Inflammatory macrophage (primary cell): ENCODE measurements at places on chromosomes 12 and 14.
A peak's percentile ranks its signal among the peaks of the same experiment; 100 is the strongest.

DNA sequence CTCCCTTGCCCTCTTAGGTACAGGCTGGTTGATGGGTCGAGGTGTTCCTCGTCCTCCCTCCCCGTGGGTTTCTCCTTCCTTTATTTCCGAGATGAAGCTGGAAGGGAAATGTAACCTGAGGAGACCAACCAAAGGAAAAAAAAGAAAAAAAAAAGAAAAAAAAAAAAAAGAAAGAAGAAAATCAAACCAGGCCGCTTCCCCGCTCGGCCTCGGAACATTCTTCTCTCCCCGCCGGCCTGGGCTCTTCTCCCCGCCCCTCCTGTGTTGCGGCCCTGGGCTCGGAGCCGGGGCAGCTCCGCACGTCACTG lies 1.6 kb upstream of the NFATC4 start:
- DNase-seq, result no peak

GRCh38 chr12:51904951-51905470 lies 2.3 kb upstream of the ACVRL1 start:
- peak; percentile 56 for DNase-seq

GRCh38 chr14:23626946-23627345 lies 9.2 kb upstream of the DHRS2 start:
- DNase-seq, result no peak

DNA sequence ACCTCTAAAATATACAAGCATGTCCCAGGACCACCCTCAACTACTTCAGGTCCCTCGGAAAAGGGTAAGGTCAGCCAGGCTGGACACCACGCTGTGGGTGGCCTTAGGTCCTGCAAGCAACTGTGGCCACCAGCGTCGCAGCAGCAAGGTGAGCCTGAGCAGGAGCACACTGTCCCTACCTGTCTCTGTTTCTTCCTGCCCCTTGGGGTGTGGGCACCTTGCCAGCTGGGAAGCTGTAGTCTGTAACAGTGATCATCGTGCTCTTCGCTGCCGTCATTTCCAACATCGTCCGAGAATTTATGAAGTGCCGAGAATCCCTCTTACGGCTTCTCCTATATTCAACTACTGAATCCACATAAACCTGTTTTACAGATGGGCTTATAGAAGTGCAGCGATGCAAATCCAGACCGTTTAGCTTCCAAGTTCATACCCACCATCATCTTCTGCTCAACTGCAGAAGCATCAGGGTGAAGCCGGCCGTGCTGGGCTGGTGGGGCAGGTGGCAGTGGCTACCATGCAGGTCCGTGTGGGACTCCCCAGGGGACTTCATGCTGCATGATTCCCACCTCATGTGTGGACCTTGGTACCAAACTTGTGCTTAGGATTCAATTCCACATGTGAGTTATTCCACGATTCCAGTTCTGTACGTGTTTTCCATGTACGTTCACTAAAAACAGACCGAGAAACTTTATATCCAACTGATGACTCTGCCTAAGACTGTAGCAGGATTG lies 361.3 kb upstream of the SFSWAP start:
- no peak for DNase-seq

- no peak for DNase-seq
Measured at GRCh38 chr14:60632257-60632656, 17.0 kb downstream of the SIX1 start.

GRCh38 chr12:48037267-48037915 lies 33.1 kb upstream of the COL2A1 start:
- DNase-seq, result no peak

DNA sequence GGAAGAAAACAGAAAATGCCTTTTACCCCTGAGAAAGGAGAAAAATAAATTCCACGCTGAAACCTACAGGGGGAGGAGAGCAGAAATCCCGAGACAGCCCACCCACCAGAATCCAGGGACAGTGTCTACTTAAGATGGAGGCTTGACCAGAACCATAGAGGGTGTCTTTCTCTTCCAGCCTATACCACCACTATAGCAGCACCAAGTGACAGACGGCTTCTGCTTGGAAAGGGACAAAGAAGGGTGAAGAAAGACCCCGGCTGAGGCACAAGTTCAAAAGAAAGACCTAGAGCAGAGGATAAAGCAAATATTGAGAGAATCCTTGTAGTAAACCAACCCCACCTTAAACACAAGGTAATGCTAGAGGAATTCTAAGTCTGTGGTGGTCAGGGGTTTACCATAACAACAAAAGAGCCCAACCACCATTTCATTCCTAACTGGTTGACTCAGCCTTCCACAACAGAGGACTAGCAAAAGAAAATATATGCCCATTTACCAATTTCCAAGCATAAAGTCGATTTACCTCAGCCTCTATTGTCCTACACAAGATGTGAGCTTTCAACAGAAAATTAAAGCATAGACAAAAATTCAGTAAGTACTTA lies 105.3 kb upstream of the FOXG1 start:
- no peak for DNase-seq

DNA sequence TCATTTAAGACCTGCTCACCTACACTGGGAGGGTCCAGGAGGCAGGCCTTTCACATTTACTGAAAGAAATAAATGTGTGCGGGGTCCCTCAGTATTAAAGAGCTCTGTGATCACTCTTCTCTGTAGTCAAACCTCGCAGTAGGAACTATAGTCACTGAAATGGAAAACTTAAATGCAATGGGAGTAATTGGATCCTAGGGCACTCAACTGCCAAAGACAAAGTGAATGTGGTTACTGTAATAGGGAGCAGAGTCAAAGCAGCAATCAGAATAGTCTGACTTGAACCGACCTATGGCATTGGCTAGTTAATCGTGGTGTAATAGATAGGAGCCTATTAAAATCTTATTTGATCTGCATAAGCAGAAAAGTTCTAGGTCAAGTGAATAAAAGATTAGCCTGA lies 26.6 kb upstream of the DYRK2 start:
- no peak for DNase-seq

- no peak for DNase-seq
Measured at GRCh38 chr12:105315726-105316125, 14.8 kb upstream of the C12orf75 start.

GRCh38 chr12:10381928-10382628 lies 7.8 kb downstream of the KLRK1 start:
- no peak for DNase-seq

- no peak for DNase-seq
Measured at GRCh38 chr12:61490526-61491498, 769.4 kb upstream of the USP15 start.

DNA sequence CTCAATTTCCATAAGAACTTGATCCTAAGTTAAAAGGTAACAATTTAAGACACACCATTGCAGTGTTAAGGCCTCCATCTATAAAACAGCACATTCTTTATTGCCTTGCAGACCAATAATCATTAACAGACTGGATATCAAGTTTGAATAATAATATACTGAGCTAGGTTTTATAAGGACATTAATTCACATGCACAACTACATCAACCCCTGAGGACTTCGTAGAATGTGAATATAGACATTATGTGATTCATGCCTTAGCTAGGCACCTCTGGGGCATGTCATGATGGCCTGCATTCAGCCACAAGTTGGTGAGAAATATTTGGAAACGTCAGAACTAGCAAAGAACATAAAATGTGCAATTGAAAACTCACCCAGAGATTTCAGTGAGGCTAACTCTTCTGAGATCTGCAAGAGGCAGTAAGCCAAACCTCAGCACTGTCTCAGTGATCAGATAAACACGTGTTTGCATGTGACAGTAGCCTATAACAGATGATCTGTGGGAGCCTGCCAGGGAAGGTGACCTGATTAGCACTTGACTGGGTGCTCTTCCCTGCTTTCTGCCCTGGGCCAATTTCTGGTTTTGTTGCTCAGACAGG lies 492.2 kb downstream of the FLRT2 start:
- no peak for DNase-seq

- DNase-seq, result no peak
Measured at GRCh38 chr14:93046705-93047050, 69.0 kb downstream of the ITPK1 start.

DNA sequence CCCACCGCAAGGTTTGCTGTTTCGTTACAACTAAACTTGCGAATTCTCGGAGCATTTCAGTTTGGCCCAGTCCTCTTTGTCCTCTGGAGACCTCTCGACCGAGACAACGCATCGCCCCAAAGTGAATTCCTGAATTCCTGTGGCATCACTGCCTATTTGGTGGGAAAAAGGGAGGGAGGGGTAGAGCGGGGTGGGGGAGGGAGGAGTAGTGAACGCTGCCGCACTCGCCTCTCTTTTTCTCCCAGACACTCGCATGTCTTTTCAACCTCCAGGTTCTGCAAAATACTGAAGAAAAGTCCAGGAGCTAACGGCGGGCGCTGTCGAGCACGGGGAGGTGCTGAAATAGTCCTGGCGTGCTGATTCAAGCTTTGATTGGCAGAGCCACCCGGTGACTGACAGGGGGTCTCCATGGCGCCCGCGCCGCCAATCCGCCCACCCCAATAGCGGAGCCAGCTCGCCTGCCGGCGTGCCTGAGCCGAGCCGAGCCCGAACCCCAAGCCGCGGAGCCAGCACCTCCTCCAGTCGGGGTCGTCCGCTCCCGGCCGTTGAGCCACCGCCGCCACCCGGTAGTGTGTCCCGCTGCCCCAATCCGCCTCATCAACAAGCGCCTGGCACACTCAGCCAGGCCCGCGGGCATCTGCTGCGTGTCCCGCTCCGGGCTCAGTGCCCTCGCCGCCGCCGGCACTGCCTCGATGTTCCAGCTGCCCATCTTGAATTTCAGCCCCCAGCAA lies at the start of gene SIX6:
Gene SIX6, plus strand, starts transcription at position 440 of the 731 bp plus-strand sequence. Its CDS starts 253 bp downstream, at position 693.
- DNase-seq, result no peak

GRCh38 chr14:56115334-56115870 lies 2.8 kb upstream of the PELI2 start:
- DNase-seq, result no peak

DNA sequence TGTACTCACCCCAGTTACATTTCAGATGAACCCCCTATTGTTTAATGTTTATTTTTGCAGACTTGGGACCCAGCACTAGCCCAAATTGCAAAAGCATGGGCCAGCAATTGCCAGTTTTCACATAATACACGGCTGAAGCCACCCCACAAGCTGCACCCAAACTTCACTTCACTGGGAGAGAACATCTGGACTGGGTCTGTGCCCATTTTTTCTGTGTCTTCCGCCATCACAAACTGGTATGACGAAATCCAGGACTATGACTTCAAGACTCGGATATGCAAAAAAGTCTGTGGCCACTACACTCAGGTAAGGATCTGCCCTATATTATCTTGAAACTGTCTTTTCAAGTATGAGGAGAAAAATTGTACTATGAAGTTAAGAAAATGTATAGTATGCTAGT lies 1.2 kb downstream of the GLIPR1 start:
- DNase-seq, result peak; percentile 51

- no peak for DNase-seq
Measured at GRCh38 chr12:124835656-124836410, 27.8 kb downstream of the SCARB1 start.

- peak; percentile 86 for DNase-seq
Measured at GRCh38 chr12:64610660-64611340, 505 bp downstream of the RASSF3 start.

- DNase-seq, result peak; percentile 46
Measured at GRCh38 chr12:45336331-45336730, 120.4 kb downstream of the ANO6 start.

- no peak for DNase-seq
Measured at GRCh38 chr12:116990971-116991966, 80.5 kb downstream of the FBXW8 start.

- no peak for DNase-seq
Measured at GRCh38 chr12:75738486-75738885, 227.1 kb upstream of the KRR1 start.

- DNase-seq, result peak; percentile 54
Measured at GRCh38 chr12:108613548-108613947, 15.7 kb upstream of the TMEM119 start.

DNA sequence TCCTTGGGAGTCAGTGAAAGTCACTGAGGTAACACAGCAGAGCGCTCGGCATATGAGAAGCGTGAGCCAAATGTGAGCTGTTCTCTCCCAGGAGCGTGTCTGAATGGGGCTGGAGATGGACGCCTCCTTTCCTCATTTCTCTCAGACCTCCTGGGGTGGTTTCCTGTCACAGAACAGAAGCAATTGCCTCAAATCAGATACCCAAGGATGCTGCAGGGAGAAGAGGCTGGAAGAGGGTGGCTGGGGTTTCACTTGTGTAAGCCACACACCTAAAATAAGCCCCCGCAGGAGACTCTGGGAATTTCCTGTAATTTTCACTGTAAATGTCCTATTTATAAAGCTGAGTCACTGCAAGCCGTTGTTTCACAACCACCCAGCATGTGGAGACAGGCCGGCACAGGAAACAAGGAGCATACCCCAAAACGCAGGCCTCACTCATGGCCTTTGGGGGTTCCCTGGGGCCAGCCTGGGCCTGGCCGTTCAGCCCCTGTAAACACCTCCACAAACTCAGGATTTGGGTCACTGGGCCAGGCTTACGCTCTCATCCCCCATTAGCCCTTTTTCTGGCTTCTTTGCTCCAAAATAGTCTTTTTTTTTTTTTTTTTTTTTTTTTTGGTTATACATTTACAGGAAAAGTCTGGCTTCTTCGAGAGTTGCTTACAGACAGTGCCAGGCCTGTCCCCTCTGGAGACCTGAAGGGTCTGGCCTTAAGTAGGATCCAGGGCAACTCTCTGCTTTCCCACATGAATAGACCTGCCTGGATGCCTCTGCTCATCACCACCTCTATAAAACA lies 55.3 kb downstream of the VCPKMT start:
- peak; percentile 88 for DNase-seq

DNA sequence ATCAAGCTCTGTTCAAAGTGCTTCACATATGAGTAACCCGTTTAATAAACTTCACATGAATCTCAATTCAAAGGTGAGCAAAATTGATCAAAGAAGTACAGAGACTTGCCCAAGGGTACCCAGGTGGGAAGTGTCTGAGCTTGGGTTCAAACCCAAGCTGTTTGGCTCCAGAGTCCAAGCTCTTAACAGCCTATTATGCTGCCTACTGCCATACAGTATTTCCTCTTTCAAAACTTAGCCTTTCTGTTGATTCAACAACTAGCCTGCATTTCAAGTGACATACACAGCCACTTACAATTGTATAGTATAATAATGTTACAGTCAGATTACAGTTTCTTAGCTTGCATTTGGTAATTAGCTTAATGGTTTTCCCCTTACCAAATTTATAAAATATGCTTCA lies 29.7 kb downstream of the FRMD6 start:
- DNase-seq, result no peak
